Lung microvascular endothelial cell (primary cell): ENCODE measurements at places on chromosomes 4 and X. TPM values are rescaled to one million over a fixed set of nuclear protein-coding genes. Genes with fewer than 3 reads are reported as not detected.

COL25A1 gene
- total RNA-seq, result under 0.01 and 0.22 TPM in 2 replicates

DCAF4L1 gene
- under 0.01 TPM in 2 replicates for total RNA-seq

STAG2 gene
- 63.6 and 66.7 TPM in 2 replicates for total RNA-seq

ESX1 gene
- total RNA-seq, result 2.6 TPM in 1 of 2 replicates, not detected in the other

FOXR2 gene
- not detected in 2 replicates for total RNA-seq

GRPR gene
- total RNA-seq, result under 0.01 TPM in 2 replicates

ARHGAP36 gene
- total RNA-seq, result not detected in 2 replicates

FRMPD4 gene
- total RNA-seq, result not detected in 2 replicates

PTPN13 gene
- total RNA-seq, result 0.20 and 0.22 TPM in 2 replicates
